Common myeloid progenitor, CD34-positive (primary cell): ENCODE measurements at places on chromosomes 2 and 18.

- DNase-seq: no peak
Measured at GRCh38 chr2:56981554-56981953, 797.8 kb downstream of the CCDC85A start.

GRCh38 chr2:149953627-149954026 lies 366.1 kb upstream of the MMADHC start:
- no peak for DNase-seq

DNA sequence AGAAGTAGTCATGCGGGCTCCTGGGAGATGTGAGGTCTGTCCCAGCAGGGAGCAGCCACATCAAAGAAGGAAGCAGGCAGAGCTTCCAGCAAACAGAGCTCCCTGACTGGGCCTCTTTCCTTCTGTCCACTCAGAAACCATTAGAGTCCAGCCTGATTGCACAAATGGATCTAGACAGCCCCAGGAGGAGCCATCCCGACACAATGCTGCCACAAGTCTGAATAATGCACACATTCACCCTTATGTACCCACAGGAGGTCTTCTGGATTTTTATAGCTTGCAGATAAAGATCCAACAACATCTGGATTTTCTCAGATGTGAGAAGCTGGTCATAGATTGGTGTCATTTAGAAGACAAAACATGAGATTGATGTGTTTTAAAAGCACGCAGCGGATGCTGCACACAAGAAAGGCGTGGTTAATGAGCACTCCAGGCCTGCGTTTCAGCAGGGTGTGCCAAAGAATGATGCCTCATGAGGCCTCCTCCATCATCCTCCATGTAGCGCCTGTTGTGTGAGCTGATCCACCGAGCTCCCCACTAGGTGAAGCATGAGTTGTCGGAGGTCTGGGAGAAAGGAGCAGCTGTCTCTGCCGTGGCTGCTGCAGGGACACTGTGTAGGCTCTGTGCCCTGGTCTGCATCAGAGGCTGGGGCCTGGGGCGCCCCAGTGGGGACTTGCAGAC lies 60.6 kb downstream of the MTCL1 start:
- no peak for DNase-seq

- no peak for DNase-seq
Measured at GRCh38 chr18:46098616-46098933, 479 bp upstream of the ATP5F1A start.

DNA sequence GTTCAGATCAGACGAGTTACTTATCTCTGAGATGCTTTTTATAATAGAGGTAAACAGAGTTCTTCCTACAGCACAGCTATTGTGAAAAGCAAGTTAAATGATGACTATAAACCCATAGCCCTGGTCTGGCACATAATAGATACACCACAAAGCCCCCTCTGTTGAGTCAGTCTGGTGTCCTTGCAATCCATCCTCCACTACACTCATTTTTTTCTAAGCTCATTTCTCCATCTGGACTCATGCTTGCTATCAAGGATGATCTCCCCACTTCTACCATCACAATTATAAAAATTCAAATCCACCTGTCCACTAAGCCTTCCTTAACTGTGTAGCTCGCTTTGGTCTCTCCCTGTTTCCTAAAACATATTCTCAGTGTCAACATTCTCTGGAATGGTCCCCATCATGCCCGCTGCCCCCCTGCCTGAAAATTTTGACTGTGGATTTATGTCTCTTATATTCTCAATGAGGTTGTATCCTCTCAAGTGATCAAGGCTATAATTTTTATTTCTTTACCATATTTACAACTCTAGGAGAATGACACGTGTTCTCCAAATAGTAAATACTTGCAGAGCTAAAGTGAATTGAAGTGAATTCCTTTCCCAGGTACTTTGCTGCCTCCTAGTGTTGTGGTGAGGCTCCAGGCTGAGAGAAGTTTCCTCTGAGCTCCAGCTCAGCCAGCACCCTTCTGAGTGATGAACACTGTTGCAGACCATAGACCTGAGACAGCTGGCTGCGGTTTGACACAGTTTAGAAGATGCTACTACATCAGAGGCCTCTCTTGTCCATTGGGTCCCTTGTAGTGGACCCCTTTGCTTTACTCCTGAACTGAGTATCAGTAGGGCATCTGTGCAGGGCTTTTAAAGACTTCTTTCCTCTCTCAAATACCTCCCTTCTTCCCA lies 108.7 kb downstream of the DPP10 start:
- peak; percentile 45 for DNase-seq

DNA sequence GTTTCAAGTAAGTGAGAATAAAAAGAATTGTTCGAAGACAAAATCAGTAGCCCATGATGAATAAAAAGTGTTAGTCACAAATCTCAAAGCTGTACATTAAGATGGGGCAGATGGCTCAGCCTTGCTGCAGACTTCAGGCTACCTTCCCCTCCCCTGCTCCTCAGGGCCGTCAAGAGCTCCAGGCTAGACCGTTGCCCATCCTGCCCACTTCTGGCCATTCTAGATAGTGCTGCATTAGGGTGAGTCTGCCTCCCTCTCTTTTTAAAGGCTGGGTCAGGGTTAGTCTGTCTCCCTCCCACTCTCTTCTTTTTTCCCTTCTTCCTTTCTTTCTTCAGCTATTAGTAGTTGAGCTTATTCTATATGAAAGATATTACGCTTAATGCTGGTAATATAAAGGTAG lies 86.0 kb downstream of the MAPRE2 start:
- peak; percentile 60 for DNase-seq

DNA sequence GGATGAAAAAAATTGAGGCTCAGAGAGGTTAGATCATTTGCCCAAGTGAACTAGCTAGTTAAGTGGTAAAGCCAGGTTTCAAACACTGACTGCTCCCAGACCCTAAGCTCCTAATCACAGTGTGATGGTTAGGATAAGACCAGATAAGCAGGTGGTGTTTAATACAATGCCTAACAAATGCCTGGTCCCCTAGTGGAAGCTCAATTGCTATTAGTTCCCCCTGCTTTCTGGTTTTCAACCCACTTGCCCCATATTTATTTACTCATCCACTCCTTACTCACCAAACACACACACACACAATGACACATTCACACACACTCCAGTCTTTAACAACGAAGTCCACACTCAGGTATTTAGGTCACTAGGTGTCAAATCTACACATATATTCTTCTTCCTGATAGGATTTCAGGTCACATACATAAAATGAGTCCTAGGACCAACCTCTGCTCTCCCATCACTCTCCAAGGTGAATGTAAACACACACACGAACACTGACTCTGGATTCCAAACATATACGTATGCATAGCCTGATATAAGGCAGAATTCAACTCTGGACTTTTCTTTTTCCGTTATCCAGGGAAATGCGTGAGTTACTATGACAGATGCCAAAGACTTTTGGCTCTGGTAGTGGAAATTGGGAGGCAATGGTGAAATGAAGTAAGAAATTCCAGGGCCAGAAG lies 73.6 kb upstream of the TSPYL6 start:
- no peak for DNase-seq

DNA sequence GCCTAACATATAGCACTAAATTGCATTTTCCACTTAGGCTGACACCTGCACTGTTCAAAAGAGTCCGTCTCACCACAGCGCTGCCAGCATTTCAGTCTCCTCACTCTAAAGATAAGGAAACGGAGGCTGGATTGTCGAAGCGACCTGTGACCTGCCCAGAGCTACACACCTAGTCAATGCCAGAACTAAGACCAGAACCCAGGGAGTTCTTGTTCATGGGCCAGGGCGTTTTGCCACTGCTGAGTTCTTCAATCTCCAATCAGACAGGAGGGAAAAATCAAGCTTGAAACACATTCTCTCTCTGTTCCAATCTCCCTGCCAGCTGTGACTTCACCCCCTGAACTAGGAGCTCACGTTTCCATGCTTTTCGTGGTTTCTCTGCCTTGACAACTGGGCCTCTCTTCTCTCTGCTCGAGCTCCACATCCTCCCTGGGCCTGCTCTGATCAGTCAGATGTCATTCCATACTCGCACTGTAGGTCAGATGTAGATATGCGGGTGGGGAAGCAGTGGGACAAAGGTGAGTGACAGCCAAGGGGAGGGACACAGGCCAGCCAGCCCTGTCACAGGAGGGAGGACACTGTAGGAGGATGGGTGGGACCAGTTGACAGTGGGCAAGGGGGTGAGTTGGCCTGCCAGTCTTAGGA lies 221.1 kb upstream of the SMAD2 start:
- DNase-seq: no peak

GRCh38 chr2:119531292-119531691 lies 7.0 kb upstream of the SCTR start:
- no peak for DNase-seq

- DNase-seq: no peak
Measured at GRCh38 chr2:80403081-80403480, 98.5 kb upstream of the LRRTM1 start.

- DNase-seq: no peak
Measured at GRCh38 chr2:38778687-38779082, 675 bp downstream of the GEMIN6 start.

DNA sequence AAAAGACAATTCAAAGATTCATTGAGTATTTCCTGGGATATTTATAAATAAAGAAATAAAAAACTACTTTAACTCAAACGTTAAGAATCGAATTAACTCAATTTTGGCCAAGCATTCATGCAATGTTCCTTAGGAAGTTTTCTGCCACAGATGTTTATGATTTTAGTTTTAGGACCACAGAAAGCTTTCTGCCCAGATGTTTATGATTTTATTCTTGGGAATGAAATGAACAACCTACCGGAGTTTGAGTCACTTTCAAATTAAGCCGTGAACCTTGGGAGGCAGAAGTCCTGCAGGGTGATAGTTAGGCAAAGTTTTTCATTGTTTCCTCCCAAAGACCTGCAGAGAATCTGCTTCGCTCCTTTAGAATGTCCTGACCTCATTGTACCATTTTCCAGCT lies 34.7 kb upstream of the MBP start:
- no peak for DNase-seq

- DNase-seq: no peak
Measured at GRCh38 chr2:158580760-158581159, 124.0 kb downstream of the PKP4 start.

DNA sequence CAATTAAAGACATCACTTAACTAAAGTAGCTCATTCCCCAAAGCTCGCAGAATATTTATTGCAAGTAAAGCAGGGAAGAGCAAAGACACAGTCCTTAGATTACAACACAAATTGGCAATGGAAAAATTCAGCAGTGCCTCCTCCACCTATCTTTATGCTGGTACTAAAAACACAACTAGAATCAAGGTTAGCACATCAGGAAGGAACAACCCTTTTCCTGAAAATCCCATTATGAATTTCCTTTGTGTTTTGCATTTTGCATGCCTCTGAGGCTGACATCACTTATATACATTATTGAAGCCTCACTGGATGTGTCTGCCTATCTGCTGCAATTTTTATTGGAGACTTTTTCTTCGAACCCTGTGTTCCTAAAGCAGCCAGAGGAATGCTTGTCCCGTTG lies 193.8 kb upstream of the STK17B start:
- DNase-seq: no peak

- no peak for DNase-seq
Measured at GRCh38 chr2:51778806-51779205, 746.9 kb upstream of the NRXN1 start.

DNA sequence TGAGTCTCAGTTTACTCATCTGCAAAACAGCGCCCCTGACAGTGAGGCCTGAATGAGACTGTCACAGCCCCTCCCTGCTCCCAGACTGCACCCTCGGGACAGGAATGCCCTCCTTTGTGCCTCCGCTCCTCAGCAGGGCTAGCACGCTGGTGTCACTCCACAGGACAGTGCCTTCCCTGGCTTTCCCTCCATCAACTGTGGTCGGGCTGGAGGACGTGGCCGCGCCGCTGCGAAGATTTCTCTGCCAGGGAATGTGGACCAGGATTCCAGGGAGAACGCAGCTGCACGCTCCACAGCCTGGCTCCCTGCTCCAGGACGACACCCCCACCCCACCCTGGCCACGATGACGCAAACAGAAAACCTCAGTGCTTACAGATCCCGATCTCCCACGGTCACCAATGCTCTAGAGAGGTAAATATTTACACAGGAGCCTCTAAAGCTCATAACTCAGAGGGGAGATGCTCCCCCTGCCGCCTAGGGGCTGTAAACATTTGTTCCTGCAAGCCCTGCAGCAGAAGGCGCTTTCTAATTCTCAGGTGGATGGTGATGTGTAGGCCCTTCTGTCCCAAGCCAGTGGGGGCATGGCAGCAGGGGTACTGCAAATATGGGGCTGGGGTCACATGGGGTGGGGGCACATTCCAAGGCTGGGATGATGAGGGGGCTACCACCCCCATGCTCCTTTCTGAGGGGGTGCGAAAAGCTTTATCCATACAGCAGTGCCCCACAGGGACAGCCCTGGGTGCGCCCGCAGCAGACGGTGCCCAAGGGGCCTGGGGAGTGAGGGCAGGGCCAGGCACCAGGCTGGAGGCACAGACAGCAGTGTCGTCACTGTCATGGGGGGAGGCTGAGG lies 12.4 kb downstream of the HS6ST1 start:
- no peak for DNase-seq

DNA sequence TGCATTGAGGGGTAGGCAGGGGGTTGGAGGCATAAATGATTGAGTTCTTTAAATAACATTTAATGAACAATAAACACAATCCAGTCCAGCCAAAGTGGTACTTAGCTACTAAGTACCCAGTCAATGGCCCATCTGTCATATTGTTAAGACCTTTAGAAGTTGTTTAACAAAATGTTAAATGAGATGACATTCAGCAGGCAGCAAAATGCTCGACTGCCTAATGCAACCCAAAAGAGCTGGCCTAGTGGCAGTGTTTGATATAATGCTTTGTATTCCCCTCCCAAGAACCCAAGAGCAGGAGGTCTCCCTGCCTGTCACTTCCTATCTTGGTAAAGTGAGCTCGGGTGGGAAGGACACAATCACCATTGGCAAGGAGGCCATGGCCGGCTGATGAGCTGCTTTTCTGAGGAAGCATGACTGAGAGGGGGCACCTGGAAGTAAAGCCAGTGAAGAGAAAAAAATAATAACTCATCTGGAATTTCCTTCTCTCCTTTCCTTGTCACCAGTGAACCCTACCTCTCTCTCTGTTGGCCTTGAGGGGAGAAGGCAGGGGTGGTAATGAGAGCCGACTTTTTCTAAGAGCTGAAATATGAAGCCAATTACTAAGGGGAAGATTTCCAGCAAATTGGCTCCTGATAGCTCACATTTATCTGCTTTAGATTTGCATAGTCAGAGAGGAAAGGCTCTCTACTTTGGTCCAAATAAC lies 140.6 kb downstream of the C1D start:
- no peak for DNase-seq

DNA sequence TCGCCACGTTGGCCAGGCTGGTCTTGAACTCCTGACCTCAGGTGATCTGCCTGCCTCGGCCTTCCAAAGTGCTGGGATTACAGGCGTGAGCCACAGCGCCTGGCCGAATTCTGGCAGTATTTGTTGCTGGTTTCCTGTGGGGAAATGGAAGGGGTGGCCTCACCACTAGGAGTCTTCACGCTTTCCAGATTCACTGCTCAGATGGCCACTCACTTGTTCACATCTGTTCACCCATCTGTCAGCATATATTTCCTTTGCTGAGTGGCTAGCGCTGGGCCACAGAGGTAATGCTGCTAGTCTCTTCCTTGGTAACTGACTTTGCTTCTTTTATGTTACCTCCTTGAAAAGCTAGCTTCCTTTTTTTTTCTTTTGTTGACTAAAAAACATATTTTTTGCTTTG lies 27.2 kb downstream of the TMEM177 start:
- DNase-seq: peak; percentile 64
